ENCODE measurements at places on chromosomes 6 and 20.

DNA sequence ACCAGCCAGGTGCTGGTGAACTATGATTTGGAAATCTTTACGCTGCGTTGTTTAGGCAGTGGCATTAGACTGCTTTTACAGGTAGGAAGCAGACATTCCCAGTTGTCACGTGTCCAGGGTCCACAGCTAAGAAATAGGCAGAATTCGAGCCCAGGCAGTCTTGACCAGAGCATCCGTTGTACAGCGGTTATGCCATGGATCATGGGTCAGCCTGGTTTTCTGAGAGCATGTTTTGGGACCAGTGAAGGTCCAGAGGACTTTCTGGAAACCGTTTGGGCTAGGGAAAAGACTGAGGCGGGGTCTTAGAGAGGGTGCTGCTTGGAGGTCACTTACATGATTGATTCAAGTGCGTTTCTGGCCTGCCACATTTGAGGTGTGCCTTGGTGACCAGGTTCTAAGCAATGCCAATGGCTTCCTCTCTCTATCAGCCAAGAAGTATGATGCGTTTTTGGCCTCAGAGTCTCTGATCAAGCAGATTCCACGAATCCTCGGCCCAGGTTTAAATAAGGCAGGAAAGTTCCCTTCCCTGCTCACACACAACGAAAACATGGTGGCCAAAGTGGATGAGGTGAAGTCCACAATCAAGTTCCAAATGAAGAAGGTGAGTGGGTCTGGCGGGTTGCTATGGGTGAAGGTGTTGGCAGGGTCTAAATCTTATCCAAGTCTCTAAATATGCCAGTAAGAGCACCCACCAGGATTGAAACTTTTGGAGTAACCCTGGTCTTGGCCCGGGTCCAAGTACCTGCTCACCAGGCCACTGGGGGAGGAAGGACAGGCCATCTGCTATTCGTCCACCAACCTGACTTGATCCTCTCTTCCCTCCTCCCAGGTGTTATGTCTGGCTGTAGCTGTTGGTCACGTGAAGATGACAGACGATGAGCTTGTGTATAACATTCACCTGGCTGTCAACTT is 1.8 kb downstream of the RPL10A start:
- H3K4me1 ChIP-seq = peaks cover 26% of the 10 kb centered on the region
- H3K4me3 ChIP-seq = peak overlapping the region; percentile 92
- no peaks in the 10 kb centered on the region for H3K27me3 ChIP-seq
- peak; percentile 22 for DNase-seq
- peaks cover 13% of the 10 kb centered on the region for H3K36me3 ChIP-seq

- H3K36me3 ChIP-seq = no peaks in the 10 kb centered on the region
- H3K27ac ChIP-seq = peak overlapping the region; percentile 93
- peaks cover 31% of the 10 kb centered on the region for H3K4me1 ChIP-seq
- DNase-seq = no peak
- H3K27me3 ChIP-seq = no peaks in the 10 kb centered on the region
Measured at GRCh38 chr6:30687659-30688431, 1.4 kb upstream of the PPP1R18 start.

GRCh38 chr20:38092260-38092857 is 58.8 kb downstream of the RPRD1B start:
- DNase-seq = no peak
- H3K4me1 ChIP-seq = peaks cover 24% of the 10 kb centered on the region
- H3K4me3 ChIP-seq = no peak overlapping the region
- no peaks in the 10 kb centered on the region for H3K36me3 ChIP-seq
- H3K27ac ChIP-seq = no peak overlapping the region

DNA sequence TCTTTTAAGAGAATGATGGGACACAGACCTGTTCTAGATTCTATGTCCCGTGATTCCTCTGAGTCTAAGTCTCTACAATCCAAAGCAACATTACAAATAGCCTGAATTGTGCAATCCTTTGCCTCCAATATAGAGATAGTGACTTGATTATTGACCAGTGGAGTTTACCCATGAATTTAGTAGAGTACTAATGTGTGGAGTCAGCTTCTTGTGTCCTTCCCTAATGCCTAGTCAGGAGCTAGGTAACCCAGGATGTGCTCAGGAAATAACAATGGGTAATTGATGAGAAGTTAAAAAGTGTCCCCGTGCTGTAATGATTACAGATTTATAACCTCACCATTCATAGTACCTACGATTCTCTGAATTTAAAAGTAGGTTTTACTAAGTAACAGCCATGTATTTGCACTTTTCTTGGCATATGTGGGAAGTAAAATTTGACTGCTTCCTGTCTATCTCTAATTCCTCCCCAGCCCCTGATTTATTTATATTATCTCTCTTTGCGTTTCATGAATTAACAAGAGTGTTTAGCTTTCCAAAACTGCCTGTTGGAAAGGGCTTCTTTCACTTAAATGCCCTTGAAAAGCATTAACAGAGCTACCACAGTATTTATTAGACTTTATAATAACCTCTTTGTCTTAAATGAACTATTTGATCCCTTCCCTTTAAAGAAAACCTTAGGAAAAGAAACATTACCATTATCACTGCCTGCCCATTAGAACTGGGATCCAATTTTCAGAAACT is 30.5 kb downstream of the NEDD9 start:
- H3K36me3 ChIP-seq = peaks cover 24% of the 10 kb centered on the region
- H3K27me3 ChIP-seq = no peaks in the 10 kb centered on the region
- peaks cover 56% of the 10 kb centered on the region for H3K4me1 ChIP-seq
- DNase-seq = no peak
- H3K27ac ChIP-seq = peak overlapping the region; percentile 91

- H3K27me3 ChIP-seq = no peaks in the 10 kb centered on the region
- H3K27ac ChIP-seq = no peak overlapping the region
- H3K36me3 ChIP-seq = no peaks in the 10 kb centered on the region
- no peak overlapping the region for H3K4me3 ChIP-seq
- H3K4me1 ChIP-seq = no peaks in the 10 kb centered on the region
Measured at GRCh38 chr20:12067686-12068085, 150.0 kb downstream of the BTBD3 start.

GRCh38 chr6:129476810-129477209 is 233.2 kb downstream of the ARHGAP18 start:
- no peak for DNase-seq
- H3K27ac ChIP-seq = no peak overlapping the region
- H3K27me3 ChIP-seq = no peaks in the 10 kb centered on the region
- H3K4me3 ChIP-seq = no peak overlapping the region

GRCh38 chr6:12483712-12484111 is 193.6 kb downstream of the EDN1 start:
- no peak overlapping the region for H3K4me3 ChIP-seq
- no peaks in the 10 kb centered on the region for H3K36me3 ChIP-seq
- peak; percentile 90 for DNase-seq
- H3K27me3 ChIP-seq = no peaks in the 10 kb centered on the region

- no peak overlapping the region for H3K27ac ChIP-seq
- no peaks in the 10 kb centered on the region for H3K4me1 ChIP-seq
- peak; percentile 6 for DNase-seq
- H3K36me3 ChIP-seq = no peaks in the 10 kb centered on the region
- H3K27me3 ChIP-seq = no peaks in the 10 kb centered on the region
Measured at GRCh38 chr6:7479801-7480266, 61.6 kb upstream of the DSP start.

DNA sequence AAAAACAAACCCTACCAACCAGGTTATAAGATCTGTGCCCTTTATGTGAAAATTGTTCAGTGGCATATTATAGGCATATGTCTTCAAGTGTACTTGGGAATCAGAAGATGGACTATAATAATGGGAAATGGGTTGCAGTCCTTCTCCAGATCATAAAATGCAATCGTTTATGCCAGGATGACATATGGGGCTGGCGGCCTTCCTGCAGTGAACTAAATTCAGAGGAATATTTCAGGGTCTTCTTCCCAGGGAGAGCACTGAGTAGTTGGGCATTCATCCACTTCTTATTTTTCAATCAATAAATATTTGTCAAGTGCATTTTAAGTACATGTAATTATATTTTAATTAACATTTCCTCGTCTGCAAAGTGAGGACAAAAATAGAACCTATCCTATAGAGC is 176.2 kb upstream of the CNR1 start:
- H3K36me3 ChIP-seq = no peaks in the 10 kb centered on the region
- no peaks in the 10 kb centered on the region for H3K27me3 ChIP-seq
- H3K4me3 ChIP-seq = no peak overlapping the region

DNA sequence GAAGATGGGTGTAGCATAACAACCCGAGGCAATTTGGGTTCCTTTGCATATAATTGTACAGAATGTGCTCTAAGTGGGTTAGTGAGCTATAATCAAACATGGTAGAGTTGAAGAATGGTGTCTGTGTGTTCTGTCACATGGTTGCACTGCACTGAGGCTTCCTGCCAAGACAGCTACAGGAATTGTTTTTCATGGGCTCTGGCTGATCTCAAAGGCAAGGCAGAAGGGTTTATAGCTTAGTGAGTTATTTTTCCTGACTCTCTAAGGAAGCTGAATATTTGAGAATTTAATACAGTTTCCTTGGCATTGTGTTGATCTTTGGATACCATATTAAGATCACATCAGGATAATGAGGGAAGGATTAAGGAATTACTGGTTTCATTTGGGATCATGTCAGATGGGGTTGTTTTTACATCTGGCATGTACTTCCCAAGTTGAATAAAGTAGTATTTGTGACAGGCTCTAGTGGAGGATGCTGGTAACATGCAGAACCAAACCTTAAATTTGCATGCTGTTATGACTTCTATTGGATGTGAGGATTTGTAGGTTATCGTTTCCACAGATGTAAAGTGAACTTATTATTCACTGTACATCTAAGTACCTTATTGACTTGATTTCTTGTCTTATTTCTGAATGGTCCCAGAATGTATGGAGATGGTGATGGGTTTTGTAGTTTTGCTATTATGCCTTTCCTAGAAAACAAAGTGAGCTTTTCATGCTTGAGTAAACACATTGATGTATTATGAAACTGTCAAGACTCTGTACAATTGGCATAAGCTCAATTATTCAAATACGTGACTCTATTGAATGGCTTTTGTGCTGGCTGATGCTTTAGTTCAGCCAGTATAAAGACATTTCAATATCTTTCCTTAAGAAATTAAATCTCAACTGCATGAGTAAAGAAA is 43.3 kb downstream of the LRRC1 start:
- no peaks in the 10 kb centered on the region for H3K4me1 ChIP-seq
- DNase-seq = peak; percentile 90
- H3K36me3 ChIP-seq = no peaks in the 10 kb centered on the region
- H3K27ac ChIP-seq = no peak overlapping the region
- H3K4me3 ChIP-seq = no peak overlapping the region

Measured in endothelial cell of umbilical vein (primary cell).